ENCODE measurements at places on chromosomes 11 and 22.

GRCh38 chr11:1652026-1652425 is 22.5 kb downstream of the KRTAP5-5 start:
- no peak for DNase-seq

DNA sequence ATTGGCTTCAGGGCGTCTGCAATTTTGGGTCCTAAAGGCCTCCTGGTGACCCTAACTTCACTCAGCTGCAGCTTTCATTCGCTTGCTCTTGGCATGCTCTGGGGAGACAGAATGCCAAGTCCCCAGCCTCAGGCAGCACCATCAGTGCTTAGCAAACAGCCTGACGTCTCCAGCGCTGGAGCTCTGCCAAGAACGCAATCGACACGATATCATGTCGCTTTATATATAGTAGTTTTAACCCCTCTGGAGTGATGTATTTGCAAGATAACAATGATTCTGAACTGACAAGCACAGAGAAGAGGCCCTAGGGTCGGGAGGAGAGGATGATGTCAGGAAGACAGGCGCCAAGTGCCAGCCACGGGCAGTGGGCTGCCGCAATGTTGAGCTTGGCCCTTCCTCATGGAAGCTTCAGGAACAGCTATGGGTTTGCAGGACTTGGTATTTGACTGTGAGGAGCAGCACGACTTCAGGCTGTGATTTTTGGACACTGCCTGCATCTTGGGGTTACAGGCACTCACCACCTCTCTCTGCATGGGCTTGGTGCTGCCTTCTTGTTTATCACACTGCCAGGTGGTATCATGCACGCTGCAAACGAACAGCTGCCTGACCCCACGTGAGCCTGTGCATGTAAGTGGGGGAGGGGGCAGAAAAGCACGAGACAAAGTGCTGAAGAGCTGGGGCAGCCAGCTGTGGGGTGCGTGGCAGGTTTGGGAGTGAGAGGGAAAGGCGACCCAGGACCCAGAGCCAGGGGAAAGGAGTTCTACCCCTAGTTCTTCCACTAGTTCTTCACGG is 26.1 kb downstream of the B3GAT1 start:
- peak; percentile 63 for DNase-seq

- DNase-seq, result no peak
Measured at GRCh38 chr11:112523477-112523876, 262.8 kb upstream of the PLET1 start.

GRCh38 chr11:64893194-64894069 is 15.0 kb upstream of the EHD1 start:
- no peak for DNase-seq

DNA sequence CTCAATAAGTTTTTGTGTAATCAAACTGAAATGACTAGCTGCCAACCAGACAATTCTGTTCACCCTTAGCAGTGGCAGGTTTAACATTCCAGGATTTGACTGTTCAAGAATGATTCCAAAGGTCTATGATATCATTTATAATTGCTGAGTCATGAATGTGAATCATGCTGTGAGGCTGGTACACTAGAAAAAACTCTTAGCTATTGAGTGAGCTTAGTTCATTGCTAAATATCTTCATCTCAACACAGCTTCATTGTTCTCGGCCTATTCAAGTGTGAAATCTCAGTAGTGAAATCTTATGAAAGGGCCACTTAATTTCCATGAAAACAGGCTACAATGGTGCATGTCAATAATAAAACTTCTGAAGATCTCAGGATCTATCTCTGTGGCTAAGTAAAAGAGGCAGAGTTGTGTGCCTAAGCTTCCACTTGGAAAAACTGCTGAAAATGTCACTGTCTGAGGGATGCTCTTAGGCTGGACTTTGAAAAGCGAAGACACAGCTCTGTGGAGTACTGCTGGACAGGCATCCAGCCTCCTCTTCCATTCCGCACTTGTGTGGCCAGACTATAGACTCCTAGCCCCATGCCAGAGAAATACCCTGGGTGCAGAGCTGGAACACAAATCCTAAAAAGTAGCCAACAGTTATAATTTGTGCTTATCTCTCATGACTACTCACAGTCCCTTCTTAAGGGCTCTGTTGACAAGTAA is 12.8 kb downstream of the AQP11 start:
- no peak for DNase-seq

DNA sequence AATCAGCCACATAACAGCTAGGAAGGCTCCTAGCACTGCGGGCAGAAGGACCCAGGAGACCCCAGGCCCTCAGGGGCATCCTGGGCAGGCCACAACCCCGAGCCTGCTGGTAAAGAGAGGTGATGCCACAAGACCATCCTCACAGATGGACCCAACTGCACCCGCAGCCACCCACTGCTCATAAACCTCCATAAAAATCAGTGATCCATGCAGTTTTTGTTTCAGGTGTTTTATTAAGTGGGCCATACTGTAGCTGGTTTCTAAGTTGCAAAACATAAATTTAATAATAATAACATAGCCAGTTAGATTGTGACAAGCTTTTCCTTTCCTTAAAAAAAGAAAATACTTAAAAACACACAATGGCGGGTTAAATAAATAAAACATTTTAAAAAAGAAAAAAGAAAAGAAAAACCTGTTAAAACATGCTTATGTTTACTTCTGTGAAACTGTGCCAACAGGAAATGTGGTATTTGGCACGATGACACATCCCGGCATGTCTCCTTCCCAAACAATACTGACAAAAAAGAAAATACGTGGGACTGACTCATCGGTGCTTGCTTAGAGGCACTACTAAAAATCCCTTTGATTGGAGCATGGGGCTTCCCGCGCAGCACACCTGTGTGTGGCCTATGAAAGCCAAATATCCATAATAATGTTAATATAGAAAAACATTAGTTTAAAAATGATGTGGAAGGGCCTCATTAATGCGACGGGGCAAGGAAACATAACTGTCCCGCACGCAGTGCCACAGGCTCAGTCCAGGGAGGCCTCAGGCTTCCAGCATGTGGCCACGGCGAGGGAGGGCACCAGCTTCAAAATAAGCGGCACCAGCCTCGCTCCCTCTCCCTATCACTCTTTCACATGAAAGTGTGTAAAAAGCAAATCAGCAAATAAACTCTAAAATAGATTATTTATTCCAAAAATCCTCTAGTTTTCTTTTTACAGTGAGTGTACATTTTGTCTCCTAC is 47.5 kb upstream of the SCUBE2 start:
- peak; percentile 54 for DNase-seq

GRCh38 chr22:32605576-32605975 is 131.0 kb downstream of the FBXO7 start:
- DNase-seq, result no peak

DNA sequence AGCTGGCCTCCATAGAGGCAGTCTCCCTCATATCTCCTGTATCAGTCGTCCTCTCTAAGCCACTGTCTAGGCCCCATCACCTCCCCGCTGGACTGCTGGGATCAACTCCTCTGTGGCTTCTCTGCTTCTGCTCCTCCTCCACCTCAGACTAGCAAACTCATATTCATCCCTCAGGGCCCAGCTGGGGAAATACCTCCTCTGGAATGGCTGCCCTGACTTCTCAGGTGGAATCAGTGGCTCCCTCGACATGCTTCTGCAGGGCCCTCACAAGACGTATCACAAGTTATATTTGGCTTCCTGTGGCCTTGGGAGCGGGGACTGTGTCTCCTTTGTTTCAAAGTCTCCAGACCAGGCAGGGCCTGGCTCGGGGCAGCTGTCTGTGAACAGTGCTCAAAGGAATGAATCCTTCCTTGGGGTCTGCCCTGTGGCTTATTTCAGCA is 10.0 kb downstream of the SLC29A2 start:
- no peak for DNase-seq

DNA sequence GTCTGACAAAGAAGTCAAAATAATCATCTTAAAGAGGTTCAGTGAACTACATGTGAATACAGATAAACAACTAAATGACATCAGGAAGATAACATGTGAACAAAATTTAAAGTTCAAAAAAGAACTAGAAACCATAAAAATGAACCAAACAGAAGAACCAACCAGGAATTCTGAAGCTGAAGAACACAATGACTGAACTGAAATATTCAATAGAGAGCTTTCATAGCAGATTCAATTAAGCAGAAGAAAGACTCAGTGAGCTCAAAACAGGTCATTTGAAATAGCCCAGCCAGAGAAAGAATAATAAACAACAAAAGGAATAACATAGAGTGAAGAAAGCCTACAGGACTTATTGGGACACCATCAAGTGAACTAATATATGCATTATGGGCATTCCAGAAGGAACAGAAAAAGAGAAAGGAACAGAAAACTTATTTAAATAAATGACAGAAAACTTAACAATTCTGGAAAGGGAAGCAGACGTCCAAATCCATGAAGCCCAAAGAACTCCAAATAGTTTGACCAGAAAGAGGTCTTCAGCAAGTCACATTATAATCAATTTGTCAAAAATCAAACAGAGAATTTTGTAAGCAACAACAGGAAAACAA is 11.0 kb upstream of the SLC36A4 start:
- DNase-seq, result no peak

DNA sequence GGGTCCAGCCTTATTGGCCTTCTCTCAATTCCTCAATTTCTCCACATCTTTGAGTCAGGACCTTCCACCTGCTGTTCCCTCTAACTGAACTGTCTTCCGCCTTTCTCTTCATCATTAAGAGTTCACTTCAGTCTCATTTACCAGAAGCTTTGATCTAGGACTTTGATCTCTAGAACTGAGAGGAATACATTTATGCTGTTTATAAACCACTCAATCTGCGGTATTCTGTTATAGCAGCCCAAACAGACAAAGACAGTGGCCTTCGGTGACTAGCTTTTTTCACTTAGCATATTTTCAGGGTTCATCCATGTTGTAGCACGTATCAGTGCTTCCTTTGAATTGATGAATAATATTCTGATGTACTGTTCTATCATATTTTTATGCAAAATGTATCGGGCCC is 10.5 kb downstream of the CLPB start:
- DNase-seq, result no peak

- DNase-seq, result no peak
Measured at GRCh38 chr11:65071907-65072630, 11.8 kb downstream of the CDCA5 start.

- no peak for DNase-seq
Measured at GRCh38 chr11:30393012-30393411, 70.1 kb downstream of the ARL14EP start.

GRCh38 chr22:42074846-42075676 is 1.0 kb downstream of the PHETA2 start:
- DNase-seq, result no peak

GRCh38 chr11:65854161-65854592 is 3.8 kb downstream of the CFL1 start:
- DNase-seq, result no peak

GRCh38 chr11:95338430-95338991 is 107.5 kb upstream of the SESN3 start:
- peak; percentile 74 for DNase-seq

- no peak for DNase-seq
Measured at GRCh38 chr11:35420371-35420770, 1.0 kb upstream of the SLC1A2 start.

DNA sequence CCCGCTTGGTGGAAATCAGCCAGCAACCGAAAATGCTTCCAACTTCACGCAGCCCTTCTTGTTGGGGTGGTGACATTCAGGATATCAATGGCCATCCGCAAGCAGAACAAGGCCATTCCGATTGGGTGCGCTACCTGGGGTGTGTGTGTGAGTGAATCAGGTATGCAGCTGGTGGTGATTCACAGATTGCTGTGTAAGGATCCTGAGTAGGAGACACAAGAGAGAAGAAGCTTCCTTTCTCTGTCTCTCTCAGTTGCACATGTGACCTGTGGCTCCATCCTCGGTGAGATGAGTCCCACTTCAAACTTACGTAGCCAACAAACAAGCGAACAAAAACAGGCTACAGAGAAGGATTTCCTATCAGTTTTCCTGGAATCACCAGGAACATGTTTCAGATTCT is 9.6 kb upstream of the TMEM184B start:
- no peak for DNase-seq

DNA sequence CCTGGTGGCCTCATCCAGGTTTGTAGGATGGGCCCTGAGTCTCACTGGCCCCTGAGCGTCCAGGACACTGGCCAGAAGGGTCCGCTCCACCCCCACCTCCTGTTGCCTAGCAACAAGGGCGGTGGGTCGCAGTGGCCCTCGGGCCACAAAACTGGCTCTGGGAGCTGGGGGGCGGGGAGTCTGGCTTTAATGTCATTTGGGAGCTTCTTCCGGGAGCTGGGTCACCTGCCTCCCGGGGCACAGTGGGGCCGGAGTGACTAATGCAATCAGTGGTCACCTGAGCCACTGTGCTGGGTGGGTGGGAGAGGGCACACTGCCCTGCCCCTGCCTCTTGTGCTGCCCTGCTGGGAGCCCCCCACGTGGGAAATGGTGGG is 2.6 kb downstream of the TH start:
- no peak for DNase-seq

DNA sequence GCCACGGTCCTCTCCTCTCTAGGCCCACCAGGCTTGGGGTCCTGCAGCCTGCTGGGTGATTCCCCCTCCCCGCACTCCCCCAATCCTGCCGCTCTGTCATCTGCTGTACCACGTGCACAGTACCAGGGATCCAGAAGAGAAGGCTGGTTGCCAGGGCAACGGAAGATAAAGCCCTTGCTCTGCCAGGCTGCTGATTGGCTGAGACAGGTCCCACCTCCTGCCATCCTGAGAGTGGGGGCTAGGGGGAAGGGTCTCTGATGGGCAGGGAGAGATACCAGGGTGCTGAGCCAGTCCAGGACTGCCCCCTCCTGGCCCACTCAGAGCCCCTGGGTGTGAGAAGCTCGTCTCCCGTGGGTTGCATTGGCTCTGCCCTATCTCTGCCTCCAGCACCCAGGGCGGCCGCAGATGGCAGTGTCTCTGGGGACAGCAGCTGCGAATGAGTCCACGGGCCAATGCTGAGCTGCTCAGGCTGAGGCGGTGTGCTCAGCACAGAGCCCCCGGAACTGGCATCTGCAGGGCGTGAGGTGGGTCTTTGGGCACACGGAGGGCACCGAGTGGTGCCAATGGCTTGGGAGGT is at the start of gene SMIM45:
TSS of gene SMIM45 (plus strand) at position 253 of the 577 bp plus-strand sequence.
- DNase-seq, result peak; percentile 92

GRCh38 chr11:28463826-28464225 is 355.6 kb downstream of the METTL15 start:
- DNase-seq, result no peak

- DNase-seq, result no peak
Measured at GRCh38 chr11:37456746-37457145, 858.7 kb upstream of the RAG2 start.

DNA sequence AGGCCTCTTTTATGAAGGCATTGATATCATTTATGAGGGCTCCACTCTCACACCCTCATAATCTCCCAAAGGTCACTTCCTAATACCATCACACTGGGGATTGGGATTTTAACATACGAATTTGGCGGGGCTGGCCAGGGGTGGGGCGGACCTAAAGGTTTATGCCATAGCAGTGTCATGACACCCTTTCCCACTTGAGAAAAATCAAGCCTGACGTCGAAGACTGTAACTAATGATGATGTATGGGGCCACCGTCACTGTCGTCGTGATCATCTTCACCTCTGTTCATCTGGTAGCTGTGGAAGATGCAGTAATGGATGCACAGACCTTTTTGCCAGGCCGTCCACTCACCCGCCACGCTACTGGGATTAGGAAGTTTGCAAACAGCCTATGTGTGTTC is 912.1 kb downstream of the TBC1D22A start:
- DNase-seq, result no peak
